ENCODE measurements at places on chromosomes 1 and 21. TPM values are rescaled to one million over a fixed set of nuclear protein-coding genes. Genes with fewer than 3 reads are reported as not detected.

Gene RAB7B
- total RNA-seq: not detected

Gene IVL
- 12.1 TPM for total RNA-seq

Gene MYBPH
- total RNA-seq: not detected

Gene TSPEAR
- total RNA-seq: not detected

Gene CATSPER4
- not detected for total RNA-seq

Gene ZNF648
- total RNA-seq: not detected

Gene RHCE
- 0.18 TPM for total RNA-seq

Gene FBXO44
- total RNA-seq: 12.9 TPM

GRCh38 chr21:27464648-27465047 is 497.8 kb upstream of the ADAMTS5 start:
- no peak for DNase-seq

DNA sequence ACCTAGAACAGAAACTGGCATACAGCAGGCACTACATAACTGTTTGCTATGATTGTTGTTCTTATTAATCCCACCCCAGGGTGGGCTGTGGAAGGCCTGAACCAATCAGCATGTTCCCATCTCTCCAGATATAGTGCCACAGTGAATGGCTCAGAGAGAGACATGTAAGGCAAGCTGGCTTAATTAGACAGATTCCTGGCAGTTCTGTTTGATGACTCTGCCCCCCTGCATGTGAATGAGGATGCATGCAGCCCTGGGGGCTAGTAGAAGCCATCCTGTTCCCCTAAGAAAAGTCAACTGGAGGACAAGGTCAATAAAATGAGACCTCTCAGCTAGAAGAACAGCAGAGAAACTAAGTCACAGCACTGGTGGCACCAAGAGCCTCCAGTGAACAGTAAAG is 130.3 kb downstream of the GLIS1 start:
- DNase-seq: no peak

DNA sequence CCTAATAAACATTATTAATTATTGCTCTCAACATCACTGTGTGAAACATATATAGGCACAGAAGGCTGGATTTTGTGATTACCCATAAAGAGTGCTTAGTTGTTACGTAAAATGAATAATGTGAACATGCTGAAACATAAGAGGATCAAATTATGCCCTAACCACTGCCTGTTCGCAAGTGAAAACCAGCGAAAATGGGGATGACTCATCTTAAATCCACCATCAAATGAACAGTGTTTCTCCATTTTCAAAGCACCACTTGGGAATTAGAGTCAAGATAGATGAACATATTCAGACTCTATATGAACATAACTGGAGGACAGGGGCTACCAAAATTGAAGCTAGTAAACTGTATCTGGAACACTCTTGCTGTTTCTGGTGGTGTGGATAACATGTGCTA is 386.2 kb downstream of the HHIPL2 start:
- no peak for DNase-seq

DNA sequence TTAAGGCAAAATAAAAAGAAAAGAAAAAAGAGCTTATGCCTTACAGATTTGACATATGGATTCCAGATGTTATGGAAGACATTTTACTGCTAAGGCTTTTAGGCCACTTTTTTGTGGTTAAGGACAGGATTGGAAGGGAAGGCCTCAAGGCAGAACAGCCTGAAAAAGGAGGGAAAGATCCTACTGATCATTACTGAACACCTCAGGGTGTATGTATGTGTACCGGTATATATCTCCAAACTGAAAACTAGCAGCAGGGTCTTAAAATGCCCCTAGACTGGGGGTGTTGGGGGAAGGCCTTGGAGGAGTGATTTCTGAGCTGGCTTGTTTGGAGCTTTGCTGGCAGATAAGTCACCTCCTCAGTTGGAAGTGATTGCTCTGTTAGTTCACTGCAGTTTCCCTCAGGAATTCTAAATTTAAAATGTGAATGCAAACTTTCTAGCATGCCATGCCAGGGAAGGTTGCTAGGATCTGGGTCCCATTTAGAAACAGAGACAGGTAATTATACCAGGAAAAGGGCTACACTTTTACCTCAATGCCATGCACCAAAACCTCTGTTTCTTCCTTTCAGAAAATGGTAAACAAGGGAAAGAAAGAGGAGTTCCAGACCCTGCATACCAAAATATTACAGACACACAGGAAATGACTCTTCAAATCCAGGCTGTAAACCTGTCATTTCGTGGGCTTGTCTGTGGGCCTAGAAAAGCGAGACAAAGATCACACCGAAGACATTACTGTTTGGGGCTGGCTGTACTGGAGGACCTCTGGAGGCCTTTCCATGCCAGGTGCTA is 15.0 kb downstream of the C1orf52 start:
- DNase-seq: no peak

DNA sequence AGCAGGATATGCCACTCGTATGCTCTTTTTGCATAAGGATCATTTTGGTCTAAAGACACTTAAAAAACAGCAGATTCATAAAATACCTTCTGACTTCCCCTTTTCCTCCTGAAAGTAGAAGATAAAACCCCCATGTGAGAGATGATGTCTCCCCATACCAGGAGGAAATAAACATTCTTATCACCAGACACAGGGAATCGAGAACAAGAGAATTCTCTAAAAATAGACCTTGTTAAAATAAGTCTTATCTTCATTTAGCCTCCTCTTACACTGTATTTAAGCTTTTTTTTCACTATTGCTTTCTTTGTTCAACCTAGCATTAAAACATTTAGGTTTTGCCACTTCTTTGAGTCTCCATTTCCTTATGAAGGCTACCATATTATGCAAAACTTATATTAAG is 709.3 kb downstream of the KCNT2 start:
- DNase-seq: no peak

GRCh38 chr21:36835383-36835795 is 131.1 kb downstream of the HLCS start:
- DNase-seq: no peak

DNA sequence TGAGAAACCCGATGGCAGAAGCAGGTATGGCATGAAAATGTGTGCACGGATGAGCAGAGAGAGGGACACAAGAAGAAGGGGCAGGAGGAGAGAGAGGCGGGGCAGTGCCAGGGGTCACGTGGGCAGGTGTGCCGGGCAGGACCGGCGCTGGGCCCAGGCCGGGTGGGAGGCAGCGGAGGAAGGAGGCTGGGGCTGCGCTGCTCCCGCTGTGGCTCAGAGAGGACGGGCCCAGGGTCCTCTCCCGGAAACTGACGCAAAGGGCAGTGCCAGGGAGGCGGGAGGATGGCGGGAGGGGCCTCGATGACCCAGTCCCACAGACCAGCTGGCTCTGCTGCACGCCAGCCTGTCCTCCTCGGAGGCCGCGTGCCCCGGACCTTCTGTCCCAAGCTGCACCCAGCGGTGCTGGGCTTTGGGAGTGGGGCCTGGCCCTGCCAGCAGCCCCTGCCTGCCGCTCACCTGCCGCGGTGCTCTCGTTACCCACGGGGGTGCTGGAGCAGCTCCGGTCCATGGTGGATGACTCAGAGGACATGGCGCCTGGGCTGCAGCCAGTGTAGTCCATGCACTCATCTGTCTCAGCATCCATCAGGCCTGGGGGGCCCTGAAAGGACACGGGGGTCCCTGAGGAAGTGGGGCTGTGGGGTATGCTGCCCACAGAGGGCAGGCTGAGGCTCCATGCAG is 153.9 kb downstream of the CASZ1 start:
- DNase-seq: no peak

- DNase-seq: no peak
Measured at GRCh38 chr1:163672976-163673758, 351.4 kb downstream of the NUF2 start.

DNA sequence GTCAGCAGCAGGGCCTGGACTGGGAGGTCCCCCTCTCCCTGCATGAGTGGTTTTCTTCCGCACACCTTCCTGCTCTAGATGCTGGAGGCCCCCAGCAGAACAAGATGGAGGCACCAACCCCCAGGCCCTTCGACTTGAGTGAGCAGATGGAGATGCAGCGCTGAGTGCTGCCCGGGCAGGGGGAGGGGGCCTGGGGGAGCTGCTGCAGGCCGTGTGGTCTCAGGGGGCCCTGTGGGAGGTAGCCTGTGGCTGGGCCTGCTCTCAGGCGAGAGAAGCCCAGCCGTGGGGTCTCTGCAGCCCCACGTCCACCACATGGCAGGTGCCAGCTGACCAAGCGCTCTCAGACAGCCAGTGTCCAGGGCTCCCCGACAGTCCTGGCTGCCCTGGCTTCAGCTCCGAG is 1.2 kb upstream of the FAAP20 start:
- DNase-seq: no peak

DNA sequence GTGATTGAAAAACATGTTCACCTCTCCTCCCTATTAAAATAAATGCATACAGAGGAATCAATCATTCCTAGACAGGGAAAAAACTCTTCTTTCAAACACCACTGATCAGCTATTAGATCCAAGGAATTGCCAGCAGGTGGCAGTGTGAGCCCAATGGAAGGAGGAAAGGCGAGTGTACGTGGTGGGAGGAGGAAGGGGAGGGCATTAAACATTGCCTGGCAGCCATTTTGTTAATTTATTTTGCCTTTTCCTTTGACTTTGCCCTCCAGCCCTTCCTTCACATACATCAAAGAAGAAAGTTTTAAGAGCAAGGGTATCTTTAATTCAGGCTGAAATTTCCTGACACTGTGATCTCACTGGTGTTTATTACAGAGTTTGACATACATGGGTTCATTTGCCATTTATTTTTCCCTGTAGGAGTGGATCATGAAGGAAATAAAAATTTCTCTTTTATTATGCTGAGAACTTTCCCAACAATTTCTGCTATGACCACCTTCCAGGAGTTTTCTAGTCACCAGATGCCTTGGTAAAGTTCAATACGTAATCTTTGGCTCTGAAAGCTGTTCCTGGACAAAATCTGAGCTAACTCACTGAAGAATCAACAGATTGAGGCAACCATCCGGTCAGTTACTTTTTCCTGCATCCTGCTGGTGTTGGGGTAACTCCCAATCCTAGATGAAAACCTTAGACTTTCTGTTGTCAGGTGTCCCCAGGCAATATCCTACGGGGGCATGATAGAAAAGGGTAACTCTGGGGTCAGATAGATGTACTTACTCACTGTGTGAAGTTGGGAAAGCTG is 1.9 kb upstream of the GNAI3 start:
- DNase-seq: peak; percentile 77

DNA sequence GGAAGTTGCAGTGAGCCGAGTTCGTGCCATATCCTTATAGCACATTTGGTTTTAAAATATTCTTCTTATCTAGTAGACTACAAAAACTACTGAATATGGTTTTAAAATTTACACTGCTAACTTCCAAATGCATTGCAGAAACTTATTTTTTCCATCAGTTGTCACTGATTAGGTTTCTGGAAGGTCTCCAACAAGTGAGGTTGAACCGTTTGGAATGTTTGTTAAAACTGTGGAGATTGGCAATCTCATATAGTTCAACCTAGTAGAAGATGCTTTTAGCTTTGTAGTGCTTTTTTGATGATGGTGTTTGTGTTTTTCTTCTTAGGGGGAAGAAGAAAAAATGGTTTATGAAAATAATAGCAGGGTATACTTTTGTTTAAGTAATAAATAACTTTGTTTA is 12.9 kb downstream of the CENPF start:
- no peak for DNase-seq

DNA sequence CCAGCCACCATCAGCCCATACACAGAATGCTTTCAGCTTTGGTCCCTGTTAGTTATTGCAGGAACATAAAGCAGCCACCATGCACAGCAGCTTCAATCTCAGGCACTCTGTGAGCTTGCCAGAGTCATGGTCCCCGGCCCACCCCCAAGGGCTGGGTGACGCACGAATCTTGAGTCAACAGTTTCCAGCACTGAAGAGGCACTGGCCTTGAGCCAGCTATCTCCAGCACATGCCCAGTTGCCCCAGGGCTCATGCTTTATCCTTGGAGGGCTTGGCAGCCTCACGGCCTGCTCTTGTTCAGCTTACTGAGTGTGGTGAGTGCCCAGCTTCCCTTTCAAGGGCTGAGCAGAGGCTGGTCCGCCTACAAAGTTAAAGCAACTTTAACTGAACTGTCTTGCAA is 200.7 kb upstream of the RAB4A start:
- no peak for DNase-seq

DNA sequence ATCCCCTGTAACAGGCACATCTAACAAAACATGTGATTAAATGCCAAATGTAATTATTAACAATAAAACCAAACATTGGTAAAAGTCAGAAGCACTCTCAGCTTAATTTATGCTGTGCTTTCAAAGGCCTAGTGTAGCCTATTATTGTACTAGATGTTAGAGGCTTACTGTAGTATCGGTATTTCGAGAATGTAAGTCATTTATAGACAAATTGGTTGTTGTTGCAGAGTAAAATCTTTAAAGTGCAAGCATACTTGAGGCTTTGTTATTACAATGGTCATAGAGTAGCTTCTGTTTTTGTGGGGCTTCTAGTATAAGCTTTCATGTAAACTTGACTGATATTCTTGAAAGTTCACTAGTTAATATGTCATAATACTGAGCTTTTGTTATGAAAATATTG is 965.8 kb downstream of the PLA2G4A start:
- DNase-seq: no peak

GRCh38 chr1:107680579-107680985 is 284.4 kb downstream of the VAV3 start:
- DNase-seq: no peak

- no peak for DNase-seq
Measured at GRCh38 chr1:32272557-32273390, 19.1 kb upstream of the HDAC1 start.

Data from GM12878 (cell line).